Stimulated activated CD4-positive, alpha-beta T cell treated with anti-CD3 and anti-CD28 coated beads, Interleukin-15, amount 100 ng/mL, for 1 hour (primary cell): ENCODE measurements at places on chromosomes 11 and 22.

GRCh38 chr22:47190957-47191670 lies 428.7 kb downstream of the TBC1D22A start:
- DNase-seq = no peak

DNA sequence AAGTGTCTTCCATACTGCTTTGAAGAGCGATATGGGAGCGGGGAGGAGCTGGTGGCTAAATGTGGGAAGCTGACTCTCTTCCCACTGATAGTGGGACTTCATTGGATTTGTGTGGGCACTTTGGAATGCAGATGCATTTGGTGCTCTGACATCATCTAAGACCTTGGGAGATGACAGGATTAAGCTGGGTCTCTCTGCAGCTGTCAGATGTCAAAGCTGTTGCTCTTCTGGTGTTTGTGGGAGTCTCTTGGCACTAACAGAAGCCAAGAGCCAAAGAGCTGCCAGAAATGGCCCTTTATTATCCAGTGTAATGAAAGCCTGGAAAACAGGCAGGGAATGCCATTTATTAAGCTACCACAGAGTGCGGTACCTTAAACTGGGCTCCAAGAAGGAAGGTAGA lies 20.6 kb downstream of the GRAMD1B start:
- no peak for DNase-seq

GRCh38 chr11:914747-915501 lies 4.3 kb upstream of the CHID1 start:
- no peak for DNase-seq

GRCh38 chr11:85912414-85912813 lies 57.2 kb downstream of the CCDC83 start:
- DNase-seq = no peak

DNA sequence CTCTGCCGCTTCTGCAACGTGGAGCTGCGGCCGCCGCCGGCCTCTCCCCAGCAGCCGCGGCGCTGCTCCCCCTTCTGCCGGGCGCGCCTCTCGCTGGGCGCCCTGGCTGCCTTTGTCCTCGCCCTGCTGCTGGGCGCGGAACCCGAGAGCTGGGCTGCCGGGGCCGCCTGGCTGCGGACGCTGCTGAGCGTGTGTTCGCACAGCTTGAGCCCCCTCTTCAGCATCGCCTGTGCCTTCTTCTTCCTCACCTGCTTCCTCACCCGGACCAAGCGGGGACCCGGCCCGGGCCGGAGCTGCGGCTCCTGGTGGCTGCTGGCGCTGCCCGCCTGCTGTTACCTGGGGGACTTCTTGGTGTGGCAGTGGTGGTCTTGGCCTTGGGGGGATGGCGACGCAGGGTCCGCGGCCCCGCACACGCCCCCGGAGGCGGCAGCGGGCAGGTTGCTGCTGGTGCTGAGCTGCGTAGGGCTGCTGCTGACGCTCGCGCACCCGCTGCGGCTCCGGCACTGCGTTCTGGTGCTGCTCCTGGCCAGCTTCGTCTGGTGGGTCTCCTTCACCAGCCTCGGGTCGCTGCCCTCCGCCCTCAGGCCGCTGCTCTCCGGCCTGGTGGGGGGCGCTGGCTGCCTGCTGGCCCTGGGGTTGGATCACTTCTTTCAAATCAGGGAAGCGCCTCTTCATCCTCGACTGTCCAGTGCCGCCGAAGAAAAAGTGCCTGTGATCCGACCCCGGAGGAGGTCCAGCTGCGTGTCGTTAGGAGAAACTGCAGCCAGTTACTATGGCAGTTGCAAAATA lies 816 bp downstream of the PDE3B start:
- peak; percentile 14 for DNase-seq

DNA sequence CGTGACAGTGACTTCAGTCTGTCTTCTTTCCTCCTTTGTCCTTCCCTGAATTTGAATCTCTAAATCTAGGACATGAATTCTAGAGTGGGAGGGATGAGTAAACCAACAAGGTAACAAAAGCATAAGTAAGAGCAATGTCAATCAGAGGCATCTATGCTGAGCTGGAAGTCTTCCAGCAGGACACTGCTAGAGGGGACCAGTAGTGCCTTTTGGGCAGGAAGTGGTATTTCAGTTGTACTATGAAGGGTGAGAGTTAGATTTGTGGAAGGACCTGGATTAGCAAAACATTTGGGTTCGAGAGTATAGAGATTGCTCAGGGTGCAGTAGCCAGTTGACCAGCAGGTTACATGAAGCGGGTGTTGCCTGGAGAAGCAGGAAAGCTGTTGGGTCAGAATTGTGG lies 40.3 kb downstream of the MEI1 start:
- DNase-seq = no peak

GRCh38 chr22:49767355-49768062 lies 60.2 kb downstream of the BRD1 start:
- DNase-seq = no peak

DNA sequence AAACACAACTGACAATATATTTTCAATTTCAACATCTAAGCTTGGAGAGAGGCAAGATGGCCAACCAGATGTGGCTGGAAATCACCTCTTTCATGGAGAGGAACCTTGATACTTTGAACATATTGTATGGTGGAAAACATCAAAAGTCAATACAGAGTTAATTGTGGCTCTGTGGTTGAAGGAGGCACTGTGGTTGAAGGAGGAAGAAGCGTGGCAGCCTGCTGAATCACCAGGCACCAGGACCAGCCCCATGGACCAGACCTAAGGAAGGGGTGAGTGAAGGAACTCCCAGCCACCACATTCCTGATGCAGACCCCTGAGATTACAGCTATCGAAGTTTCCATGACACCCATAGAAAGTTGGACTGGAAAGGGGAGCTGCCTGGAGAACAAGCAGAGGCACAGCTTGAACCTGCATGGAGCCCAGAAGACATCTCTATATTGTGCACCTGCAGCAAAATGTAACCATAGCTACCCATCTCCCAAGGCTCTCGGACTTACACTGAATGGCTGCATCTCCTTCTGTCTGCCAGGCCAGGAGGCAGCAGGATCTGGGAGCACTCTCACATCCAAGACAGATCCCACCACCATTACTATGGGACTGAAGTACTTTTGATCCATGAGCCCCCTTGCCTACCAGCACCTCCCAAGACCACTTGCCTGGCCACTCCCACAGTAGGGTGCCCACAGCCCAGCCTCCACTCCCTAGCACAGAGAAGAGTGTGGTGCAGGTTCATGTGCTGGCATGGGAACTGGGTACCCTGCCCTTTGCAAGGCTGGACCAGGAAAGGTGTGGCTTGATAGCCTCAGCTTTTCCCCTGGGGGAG lies 79.8 kb upstream of the SC5D start:
- no peak for DNase-seq

DNA sequence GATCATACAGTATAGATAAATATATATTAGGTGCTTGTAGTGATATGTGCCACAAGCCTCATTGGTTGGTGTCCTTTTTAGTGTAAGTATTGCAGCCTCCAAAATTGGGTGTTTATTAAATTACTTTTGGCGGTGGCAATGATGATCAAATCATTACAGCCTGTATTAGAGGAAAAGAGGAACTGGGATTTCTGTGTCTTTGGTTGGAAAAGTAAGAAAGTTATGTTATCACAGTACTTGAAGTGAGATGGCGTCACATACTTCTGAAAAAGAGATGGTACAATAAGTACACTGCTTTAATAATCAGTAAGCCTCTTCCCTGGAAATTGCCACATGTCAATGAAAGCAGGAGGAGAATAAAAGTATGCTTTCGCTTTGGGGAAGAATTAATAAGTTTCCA lies 523 bp upstream of the MPZL3 start:
- DNase-seq = no peak

DNA sequence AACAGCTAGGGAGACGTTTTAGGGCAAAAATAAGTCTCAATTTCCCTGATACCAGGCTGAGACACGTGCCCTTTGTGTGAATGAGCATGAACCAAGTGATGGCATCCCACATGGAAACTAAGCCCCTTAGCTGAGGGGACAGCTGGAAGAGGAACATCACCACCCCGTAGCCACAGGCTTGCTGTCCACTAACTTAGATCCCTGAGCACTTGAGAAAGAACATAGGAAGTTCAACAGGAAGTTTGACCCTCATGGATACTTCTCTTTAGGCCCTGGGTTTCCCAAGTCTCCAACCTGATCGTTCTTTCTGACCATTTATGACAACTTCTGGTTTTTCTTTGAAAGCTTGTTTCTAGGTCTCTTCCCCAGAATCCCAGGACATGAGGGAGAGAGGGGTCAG lies 11.6 kb upstream of the CKAP5 start:
- no peak for DNase-seq

DNA sequence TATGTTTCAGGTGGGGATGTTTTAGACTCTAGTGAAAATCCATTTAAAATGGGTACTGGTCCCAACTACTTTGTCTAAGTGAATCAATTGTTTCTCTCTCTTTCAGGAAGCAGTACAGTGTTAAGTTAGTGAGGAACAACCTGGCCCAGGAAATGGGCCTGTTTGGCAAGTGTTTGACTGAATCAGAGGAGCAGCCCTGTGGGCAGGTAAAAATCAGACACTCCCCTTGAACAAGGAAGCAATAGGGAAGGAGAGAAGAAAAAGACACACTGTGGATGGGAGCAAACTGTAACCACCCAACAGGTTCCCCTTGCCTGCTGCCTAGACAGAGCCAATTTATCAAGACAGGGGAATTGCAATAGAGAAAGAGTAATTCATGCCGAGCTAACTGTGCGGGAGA lies 245.7 kb downstream of the C11orf87 start:
- no peak for DNase-seq

DNA sequence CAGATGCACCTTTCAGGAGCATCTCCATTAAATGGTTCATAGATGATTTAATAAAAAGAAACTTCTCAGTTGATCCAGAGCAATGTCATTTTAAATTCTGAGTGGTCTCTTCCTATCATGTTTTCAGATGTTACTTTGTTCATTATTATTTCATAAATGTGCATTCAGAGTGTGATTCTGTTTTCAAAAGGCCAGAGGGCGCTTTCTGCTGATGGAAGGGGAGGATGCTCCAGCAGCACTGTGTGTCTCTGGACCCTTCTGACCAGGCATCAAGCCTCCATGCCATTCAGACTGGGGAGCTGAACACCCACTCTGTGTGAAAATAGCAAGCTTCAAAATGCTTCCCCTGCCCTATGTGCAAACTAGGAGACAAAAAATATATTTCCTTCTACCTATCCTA lies 23.9 kb upstream of the CRTAM start:
- no peak for DNase-seq
